ENCODE measurements at places on chromosomes 13 and 19. TPM values are rescaled to one million over a fixed set of nuclear protein-coding genes. Genes with fewer than 3 reads are reported as not detected.

Gene DIRAS1
- 10.0 TPM for total RNA-seq

Gene PPP1R13L
- total RNA-seq, result 8.7 TPM

Gene SLC17A7
- total RNA-seq, result 1.1 TPM

Gene ZNF563
- 1.6 TPM for total RNA-seq

Gene ADM5
- 4.1 TPM for total RNA-seq

Gene CEACAM1
- total RNA-seq, result 0.66 TPM

Gene ANKLE1
- total RNA-seq, result 0.81 TPM

Gene EDDM13
- not detected for total RNA-seq

Gene RASL11A
- total RNA-seq, result 22.8 TPM

Gene PSG1
- total RNA-seq, result not detected

Gene NANOS3
- total RNA-seq, result not detected

Gene LSR
- 5.3 TPM for total RNA-seq

Gene GJB6
- total RNA-seq, result not detected

Gene LATS2
- 58.4 TPM for total RNA-seq

Gene WDR88
- not detected for total RNA-seq

Gene NLRP12
- total RNA-seq, result 0.23 TPM

Gene ATXN8OS
- total RNA-seq, result not detected

Gene SLAIN1
- 17.3 TPM for total RNA-seq

Gene ZNF837
- total RNA-seq, result 2.5 TPM

Gene KIR3DL2
- not detected for total RNA-seq

Gene ZNF442
- 6.7 TPM for total RNA-seq

Gene OR7D2
- total RNA-seq, result 0.17 TPM

Gene C19orf73
- total RNA-seq, result not detected

Gene SPINT2
- 14.4 TPM for total RNA-seq

Gene PINLYP
- total RNA-seq, result 2.3 TPM

Gene IL12RB1
- 3.5 TPM for total RNA-seq

Gene SIGLEC9
- 0.62 TPM for total RNA-seq

Gene ZNF112
- total RNA-seq, result 10.9 TPM

Gene RNASEH2A
- total RNA-seq, result 2.0 TPM

Gene ZNF90
- total RNA-seq, result 1.2 TPM

Gene C2CD4C
- 0.67 TPM for total RNA-seq

Gene SIGLEC7
- total RNA-seq, result not detected

All from gastroesophageal sphincter (tissue), 4 donors.